ENCODE measurements at places on chromosomes 7 and 10. TPM values are rescaled to one million over a fixed set of nuclear protein-coding genes. Genes with fewer than 3 reads are reported as not detected.

The SLC26A4 gene
- total RNA-seq: 0.56 TPM

The RPEL1 gene
- total RNA-seq: not detected

The WNT2 gene
- 0.20 TPM for total RNA-seq

The STRA8 gene
- total RNA-seq: not detected

The PCGF6 gene
- total RNA-seq: 8.3 TPM

The FAM25C gene
- total RNA-seq: not detected

The RAB11FIP2 gene
- 16.5 TPM for total RNA-seq

The ANKRD26 gene
- total RNA-seq: 6.8 TPM

The KIF20B gene
- 6.8 TPM for total RNA-seq

The OR6B1 gene
- total RNA-seq: not detected

The GRID1 gene
- total RNA-seq: 0.46 TPM

The PON1 gene
- total RNA-seq: not detected

The GPR37 gene
- total RNA-seq: 1.5 TPM

The GARS1 gene
- 306 TPM for total RNA-seq

The KIAA1549 gene
- total RNA-seq: 1.6 TPM

The CLRN3 gene
- not detected for total RNA-seq

The ABCB1 gene
- total RNA-seq: 1.5 TPM

The TMEM120A gene
- 18.1 TPM for total RNA-seq

The ACHE gene
- total RNA-seq: 0.13 TPM

The AKR1C8 gene
- total RNA-seq: not detected

The SDK1 gene
- total RNA-seq: 0.78 TPM

The TMEM130 gene
- total RNA-seq: 1.0 TPM

The SPDYE8 gene
- total RNA-seq: not detected

The GTF2I gene
- total RNA-seq: 214 TPM

The NKX1-2 gene
- total RNA-seq: not detected

The MDFIC gene
- total RNA-seq: 38.2 TPM

The SORCS1 gene
- total RNA-seq: not detected

The HERPUD2 gene
- total RNA-seq: 31.3 TPM

The CDHR1 gene
- total RNA-seq: under 0.01 TPM

The MAGI2 gene
- 9.8 TPM for total RNA-seq

The C7orf57 gene
- total RNA-seq: not detected

The COL17A1 gene
- 1.1 TPM for total RNA-seq

The MINPP1 gene
- 50.2 TPM for total RNA-seq

The MOGAT3 gene
- not detected for total RNA-seq

The HOXA4 gene
- total RNA-seq: 2.0 TPM

The CACNA2D1 gene
- 134 TPM for total RNA-seq

The ADAMTS14 gene
- total RNA-seq: 2.5 TPM

The PDE1C gene
- 89.5 TPM for total RNA-seq

The C10orf67 gene
- not detected for total RNA-seq

The FFAR4 gene
- total RNA-seq: not detected

The HOXA7 gene
- 0.13 TPM for total RNA-seq

The ACSM6 gene
- total RNA-seq: not detected

The SVOPL gene
- total RNA-seq: not detected

The FAM237B gene
- not detected for total RNA-seq

The OR2A1 gene
- 0.07 TPM for total RNA-seq

The NPC1L1 gene
- 0.07 TPM for total RNA-seq

The STRIP2 gene
- total RNA-seq: 2.2 TPM
